Caki2 (cell line): ENCODE measurements at places on chromosomes 2 and 18.

GRCh38 chr2:120599072-120599471, 136.6 kb upstream of the GLI2 start:
- no peak for DNase-seq

GRCh38 chr2:239731998-239732665, 293.0 kb downstream of the NDUFA10 start:
- DNase-seq = no peak

DNA sequence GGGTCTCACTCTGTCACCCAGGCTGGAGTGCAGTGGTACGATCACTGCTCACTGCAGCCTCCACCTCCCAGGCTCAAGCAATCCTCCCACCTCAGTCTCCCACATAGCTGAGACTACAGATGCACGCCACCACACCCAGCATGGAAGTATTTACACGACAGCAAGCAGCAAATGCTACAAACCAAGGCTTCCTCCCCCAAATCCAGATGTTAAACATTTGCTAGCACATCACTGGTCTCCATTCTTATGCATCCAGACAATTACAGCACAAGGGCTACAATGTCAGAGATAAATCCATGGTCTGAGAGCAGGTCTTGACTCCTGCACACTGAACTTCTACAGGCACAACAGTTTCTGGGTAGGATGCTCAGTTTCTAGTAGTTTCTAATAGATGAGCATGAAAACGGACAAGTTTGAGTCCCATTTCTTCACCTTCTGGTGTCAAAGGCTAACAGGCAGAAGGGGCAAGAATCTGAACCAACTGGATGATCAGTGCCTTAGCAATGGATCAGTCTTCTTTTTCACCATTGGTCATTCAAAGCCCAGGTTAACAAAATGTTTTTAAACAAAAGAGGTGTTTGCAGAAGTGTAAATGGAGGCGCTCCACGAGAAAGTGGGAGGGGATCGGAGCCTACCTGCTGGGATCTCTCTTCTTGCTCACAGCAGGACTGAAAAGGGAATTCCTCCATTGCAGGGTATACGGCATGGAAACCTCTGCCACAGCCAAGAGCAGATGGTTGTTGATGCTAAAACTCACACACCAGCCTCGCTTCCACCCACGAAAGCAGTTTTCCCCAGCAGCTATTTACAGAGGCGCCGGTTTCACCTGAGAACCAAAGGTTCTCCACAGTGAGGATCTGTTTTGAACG, 135.0 kb upstream of the ARL4C start:
- DNase-seq = no peak

DNA sequence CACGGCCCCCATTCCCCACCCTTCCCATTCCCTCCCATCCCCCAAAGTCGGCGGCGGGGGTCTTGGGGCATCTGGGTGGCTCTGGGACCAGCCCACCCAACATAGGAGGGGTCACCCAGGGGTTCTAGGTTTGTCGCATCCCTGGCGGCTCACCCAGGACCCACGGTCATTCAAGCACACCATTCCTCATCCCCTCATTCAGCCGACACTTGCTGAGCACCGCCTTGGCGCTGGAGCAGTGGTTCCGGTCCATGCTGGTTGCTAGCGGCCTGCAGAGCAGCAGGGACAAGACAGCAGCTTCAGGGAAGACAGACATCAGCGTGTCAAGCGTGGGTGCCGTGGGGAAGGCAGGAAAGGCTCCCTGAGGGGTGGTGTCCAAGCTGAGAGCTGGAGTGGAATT, 50.5 kb upstream of the OTOS start:
- DNase-seq = no peak

GRCh38 chr2:237574894-237575868, 8.8 kb downstream of the PRLH start:
- no peak for DNase-seq

GRCh38 chr2:10324095-10324832, 21.6 kb downstream of the HPCAL1 start:
- no peak for DNase-seq

- no peak for DNase-seq
These were observed 50.5 kb downstream of the XRCC5 start for GRCh38 chr2:216159646-216160045.

DNA sequence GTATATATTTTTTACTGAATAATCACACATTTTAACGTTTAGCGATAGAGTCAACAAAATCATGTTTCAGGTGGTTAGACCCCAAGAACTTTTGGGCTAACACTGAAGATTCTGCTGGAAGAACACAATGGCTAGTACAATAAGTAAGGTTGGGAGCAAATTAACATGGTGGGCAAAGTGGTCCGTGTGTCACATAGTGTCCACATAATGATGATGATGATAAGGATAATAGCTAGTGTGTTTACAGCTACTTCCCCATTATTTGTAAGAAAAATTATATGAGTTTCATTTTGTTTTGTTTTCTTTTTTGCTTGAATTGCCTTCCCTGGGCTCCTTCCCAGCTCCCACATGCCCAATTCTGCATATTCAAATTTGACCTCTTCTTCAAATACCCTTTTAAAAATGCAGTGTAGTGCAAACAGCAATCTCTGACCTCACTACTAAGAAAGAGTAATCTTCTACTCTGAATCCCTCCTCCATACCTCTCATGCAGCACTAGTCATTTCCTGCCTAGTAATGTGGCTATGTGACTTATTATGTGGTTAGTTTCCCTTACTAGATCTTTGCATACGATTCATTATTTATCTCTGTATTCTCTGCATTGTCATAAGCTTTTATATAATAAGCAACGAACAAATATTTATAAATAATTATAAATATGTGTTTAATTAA, 16.9 kb upstream of the VPS54 start:
- no peak for DNase-seq

DNA sequence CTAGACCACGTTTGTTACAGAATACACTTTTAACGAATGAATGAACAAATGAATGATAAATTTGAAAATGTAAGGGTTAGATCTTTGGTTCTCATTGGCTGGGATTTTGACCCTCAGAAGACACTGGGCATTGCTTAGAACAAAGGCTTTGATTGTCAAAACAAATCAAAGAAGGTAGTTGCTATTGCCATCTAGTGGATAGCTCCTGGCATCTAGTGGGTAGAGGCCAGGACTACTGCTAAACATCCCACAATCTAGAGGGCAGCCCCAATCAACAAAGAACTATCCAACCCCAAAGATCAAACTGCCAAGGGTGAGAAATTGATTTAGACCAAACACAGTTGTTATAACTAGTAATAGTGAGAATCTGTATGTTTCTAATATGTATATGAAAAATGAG, 552.3 kb downstream of the KCNJ3 start:
- peak; percentile 19 for DNase-seq

DNA sequence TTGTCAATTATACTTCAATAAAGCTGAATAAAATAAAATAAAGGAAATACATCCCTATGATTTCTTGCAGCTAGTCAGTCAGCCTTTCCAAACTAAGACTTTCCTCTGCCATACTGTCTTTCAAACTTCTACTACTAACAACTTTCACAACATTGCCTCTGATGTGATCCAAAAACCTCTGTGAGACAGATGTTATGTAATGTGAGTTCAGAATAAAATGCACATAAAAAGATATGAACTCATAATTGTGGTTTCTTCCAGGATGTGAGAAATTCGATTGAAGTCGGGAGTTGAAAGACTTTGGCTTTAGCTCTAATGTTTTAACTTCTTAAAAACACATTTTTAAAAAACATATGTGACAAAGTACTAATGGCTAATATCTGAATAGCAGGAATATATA, 98.7 kb downstream of the PIGN start:
- no peak for DNase-seq

DNA sequence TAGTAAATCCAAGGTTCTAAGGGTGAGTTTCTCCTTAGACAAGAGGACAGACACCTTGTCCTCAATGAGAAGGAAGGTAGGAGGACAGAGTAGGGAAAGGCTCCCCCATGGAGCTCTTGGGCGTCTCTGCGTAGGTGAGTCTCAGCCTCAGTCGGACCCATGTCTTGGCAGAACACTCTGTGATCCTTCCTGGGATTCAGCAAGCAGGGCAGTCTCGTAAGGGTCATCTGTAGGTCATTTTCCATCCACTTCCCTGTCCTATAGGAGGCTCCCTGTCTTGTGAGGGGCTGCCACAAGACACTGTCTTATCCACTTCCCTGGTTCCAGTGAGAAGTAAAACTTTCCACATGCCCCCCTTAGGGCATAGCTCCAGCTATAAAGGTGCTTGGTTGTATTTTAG, 122.6 kb upstream of the TWIST2 start:
- no peak for DNase-seq

GRCh38 chr2:118607641-118608040, 239.8 kb downstream of the EN1 start:
- no peak for DNase-seq

DNA sequence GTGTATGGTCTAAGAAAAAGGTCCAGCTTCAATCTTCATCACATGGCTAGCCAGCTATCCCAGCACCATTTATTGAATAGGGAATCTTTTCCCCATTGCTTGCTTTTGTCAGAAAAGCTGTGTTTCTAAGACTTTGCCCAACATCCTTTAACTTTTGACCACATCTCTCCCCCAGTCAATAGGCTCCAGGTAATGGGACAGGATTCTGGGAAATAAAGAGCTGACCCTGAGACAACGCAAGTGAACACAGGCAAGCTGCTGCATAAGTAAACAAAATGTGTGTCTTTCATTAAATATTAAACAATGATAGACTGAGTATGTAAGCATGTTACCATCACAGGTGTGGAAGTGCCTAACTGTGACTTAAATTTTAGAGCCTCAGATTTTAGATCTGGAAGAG, 23.0 kb downstream of the FAM110C start:
- DNase-seq = no peak

- DNase-seq = no peak
These were observed 132.3 kb downstream of the ADCYAP1 start for GRCh38 chr18:1036926-1037325.

GRCh38 chr18:65423776-65424175, 327.0 kb upstream of the CDH7 start:
- DNase-seq = no peak

- no peak for DNase-seq
These were observed 5.0 kb upstream of the SMAD2 start for GRCh38 chr18:47935321-47936055.

GRCh38 chr2:43110442-43110871, 115.9 kb downstream of the ZFP36L2 start:
- peak; percentile 36 for DNase-seq

- no peak for DNase-seq
These were observed 52.2 kb upstream of the ERMN start for GRCh38 chr2:157377861-157378260.

GRCh38 chr18:8912348-8913326, 189.9 kb upstream of the NDUFV2 start:
- no peak for DNase-seq

- DNase-seq = no peak
These were observed 73.5 kb downstream of the CHN1 start for GRCh38 chr2:174931724-174932123.

DNA sequence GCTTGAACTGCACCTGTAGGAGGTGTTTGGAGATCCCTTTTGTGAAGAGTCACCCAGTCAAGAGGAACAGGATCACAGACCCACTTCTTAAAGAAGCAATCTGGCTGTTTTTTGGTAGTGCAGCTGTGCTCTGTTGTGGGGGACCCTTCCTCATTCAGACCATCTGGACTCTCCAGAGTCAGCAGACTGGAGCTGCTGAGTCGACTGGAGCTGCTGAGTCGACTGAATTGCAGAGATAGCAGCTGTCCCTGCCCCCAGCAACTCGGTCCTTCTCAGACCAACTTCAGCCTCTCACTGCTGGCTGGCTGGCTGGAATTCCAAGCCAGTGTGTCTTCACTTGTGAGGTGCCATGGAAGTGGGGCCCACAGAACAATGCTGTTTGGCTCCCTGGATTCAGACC, 56.8 kb downstream of the GTF3C3 start:
- DNase-seq = no peak

DNA sequence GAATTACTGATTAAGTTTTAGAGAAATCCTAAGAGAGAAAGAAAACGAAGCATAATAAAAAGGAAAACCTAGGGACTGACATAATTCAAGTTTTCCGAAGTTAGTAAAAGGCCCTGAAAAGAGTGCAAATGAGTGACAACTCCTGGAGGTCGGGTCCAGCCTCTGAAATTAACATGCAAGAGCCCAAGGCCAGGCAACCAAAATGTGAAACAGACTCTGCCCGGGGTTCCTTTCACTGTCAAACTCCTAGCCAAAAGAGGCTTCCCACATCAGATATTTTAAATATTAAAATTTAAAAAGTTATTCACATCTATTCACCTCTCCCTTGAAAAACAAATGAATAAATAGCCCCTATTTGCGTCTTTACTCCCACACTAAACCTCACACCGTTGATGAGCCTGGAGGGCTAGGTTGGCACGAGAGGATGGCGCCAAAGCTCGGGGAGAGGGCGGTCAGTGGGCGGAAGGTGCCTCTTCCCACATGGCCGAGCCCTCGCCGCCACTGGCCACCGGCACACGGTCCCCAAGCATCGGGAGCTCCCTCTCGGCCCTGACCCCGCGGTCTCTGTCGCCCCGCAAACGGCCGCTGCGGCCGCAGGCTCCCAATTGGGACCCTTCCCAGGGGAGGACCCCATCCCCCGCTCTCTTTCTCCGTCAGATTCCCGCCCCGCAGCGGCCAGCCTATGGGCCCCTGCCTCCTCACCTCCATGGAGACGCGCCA, 630 bp downstream of the PPM1G start:
- peak; percentile 25 for DNase-seq

- no peak for DNase-seq
These were observed 1.8 kb upstream of the PDE11A start for GRCh38 chr2:178074123-178075005.

- DNase-seq = no peak
These were observed 2.4 kb downstream of the SOCS6 start for GRCh38 chr18:70291295-70291574.

DNA sequence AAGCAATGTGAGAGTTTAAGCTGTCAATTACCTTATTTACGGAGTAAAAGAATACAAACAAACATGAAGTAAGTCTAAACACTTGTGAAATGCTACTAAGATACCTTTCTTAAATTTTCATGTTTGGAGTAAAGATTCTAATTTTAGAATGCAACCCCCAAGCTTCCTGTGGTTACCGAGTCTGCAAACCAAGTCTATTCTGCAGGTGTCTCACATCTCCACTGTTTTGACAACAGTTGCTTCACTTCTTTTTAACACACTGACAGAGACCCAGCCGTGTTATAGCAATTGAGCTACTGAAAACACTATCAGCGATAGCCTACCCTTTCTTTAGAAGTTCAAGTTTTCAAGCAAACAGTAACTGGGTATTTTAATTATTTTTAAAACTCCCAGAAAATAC, 608.3 kb downstream of the ERBB4 start:
- no peak for DNase-seq

DNA sequence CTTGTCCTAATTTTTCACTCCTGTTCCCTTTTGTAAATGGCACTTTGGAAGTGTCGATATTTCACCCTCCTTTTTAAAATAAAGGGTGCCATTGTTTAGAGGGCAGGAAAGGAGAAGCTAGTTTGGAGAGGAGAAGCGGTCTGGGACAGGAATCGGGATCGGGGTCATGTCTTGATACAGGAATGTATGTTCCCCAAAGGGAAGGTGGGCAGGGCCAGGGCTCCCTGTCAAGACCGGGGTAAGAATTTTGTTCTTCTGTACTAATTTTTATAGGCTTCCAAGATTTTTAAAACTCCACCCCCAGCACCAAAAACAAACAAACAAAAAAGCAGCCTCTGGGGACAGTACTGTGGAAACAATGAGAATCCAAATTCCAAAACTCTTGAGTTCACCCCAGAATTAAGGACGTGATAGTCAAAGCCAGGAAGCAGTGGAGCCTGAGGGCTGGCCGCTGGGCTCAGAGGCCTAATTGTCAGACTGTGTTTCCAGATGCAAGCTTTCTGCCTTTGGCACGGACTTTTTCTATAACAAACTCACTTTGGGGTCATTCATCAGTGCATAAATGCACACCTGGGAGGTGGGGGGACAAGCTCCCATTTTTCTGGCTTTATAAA, 250.4 kb upstream of the SIX2 start:
- no peak for DNase-seq

- no peak for DNase-seq
These were observed 62.4 kb downstream of the DGKD start for GRCh38 chr2:233416706-233417105.
